ENCODE measurements at places on chromosomes 3 and 15. TPM values are rescaled to one million over a fixed set of nuclear protein-coding genes. Genes with fewer than 3 reads are reported as not detected.

DNA sequence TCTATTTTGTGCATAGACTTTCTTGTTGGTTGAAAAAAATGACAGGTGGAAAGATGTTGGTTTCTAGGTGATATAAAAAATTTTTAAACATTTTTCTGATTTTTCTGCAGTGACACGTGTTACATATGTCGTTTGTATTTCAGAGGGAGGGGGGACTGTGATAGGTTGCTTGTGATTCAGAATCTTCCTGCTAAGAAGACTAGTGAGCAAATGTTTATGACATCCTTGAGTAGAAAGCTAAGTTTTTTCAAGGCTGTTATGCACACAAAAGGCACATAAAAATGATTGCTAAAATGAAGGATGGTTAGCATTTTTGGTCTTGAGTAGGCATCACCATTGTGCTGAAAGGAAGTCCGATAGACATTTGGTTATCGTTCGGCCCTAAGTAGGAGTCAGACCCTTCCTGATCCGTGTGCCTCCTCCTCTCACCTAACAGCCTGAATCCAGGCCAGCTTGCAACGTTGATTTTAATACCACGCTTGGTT, 1.5 kb downstream of the ZNF639 start:
- DNase-seq: peak; percentile 44

ROBO2 gene
- 0.55 TPM for total RNA-seq

GRCh38 chr3:105811518-105812193, 57.2 kb downstream of the CBLB start:
- no peak for DNase-seq

DNAJC13 gene
- 12.8 TPM for total RNA-seq

DNA sequence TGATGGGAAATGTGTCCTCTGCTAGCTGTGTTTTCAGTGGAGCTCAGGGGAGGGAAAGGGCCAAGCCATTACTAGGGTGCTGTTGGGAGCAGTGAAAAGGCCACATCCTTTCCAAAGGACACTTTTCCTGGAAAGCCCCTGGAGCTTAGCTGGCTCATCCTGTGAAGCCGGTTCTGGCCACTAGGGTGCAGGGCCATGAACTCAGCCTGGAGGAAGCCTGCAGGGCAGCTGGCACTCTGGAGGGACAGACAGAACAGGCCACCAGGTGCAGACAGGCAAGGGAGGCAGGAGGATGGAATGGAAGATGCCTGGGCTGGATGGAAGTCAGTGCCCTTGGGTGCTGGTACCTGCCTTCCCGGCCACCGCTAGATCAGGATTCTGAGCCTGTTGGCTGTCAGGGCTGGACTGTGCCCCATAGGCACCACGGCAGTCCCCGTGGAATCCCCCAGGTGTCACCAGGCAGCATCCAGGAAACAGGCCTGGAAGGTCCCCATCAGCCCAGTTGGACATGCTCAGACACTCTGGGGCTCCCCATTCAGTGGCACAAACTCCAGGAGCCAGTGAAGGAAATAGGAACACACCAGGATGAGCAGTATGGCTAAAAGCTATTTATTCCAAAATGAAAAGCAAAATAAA, 76.2 kb upstream of the C2CD4B start:
- DNase-seq: peak; percentile 61

- DNase-seq: no peak
Observed at GRCh38 chr15:99121207-99121606, 16.3 kb downstream of the SYNM start.

DNA sequence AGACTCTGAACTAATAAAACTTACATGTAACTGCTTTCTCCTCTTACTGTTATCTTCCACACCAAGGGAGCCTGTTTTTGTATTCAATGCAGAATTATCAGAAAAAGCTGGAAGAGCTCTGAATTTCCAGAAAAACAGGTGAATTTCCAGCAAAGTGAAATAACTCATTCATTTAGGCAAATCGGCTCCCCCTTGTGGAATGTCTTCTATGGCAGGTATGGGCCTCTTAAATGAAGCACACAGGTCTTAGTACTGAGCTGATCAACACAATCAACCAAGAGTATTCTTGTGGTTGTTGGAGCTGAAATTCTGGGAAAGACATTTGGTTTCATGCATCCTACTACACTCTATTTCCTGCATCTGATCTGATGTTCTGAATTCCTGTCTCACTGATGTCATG, 31.0 kb upstream of the PTPRG start:
- peak; percentile 22 for DNase-seq

DNA sequence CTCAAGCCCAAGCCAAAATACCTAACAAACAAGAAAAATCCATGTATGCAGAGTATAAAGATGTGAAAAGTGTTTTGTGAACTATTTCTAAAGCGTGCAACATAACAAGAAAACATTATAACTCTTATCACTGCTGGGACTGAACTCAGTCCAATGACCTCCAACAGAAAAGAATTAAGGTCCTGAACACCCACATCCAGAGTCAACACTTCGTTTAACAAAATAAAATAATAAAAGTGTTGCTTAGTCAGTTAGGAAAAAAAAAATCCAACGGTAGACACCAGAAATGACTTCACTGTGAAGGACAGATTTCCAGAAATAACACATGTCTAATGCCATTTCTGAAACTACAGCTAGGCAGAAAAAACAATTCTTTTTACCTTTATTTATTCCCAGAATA, 28.0 kb downstream of the MB21D2 start:
- DNase-seq: no peak

NME9 gene
- 0.21 TPM for total RNA-seq

ATG7 gene
- total RNA-seq: 11.4 TPM

DNA sequence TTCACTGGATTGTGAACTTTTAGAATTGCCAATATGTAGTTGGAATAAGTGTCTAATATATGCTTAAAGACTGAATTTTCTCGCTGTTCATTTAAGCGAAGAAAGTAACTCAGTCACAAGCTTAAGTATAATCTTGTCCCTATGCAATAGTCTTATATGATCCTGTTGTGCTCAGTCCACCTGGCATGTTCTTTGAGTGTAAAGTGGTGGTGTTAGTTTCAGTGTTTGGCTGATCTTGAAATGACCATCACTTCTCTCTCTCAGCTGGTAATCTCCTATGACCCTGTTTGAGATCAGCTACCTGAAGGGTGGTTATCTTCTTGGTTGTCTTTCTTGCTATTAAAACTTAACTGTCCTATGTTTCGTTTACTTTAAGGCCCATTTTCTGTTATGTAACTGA, 197.5 kb downstream of the PTPRG start:
- DNase-seq: no peak

NEK4 gene
- total RNA-seq: 15.6 TPM

DNA sequence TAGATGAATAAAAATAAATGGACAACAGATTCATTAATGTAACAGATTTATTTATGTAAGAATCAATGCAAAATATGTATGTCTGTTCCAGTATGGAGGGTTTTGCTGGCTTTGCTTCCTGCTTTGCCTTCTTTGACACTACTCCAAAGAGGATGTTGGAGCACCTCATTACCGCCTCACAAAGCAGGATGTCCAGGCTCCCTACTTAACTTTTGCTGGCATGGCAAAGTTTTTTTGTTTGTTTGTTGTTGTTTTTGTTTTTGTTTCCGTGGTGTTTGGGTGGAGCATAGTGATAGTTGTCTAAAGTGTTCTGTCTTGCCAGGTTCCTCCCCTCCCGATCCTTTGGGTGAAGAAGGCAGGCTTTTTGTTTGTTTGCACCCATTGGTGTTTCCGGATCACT, 38.7 kb downstream of the DIPK2A start:
- no peak for DNase-seq

DNA sequence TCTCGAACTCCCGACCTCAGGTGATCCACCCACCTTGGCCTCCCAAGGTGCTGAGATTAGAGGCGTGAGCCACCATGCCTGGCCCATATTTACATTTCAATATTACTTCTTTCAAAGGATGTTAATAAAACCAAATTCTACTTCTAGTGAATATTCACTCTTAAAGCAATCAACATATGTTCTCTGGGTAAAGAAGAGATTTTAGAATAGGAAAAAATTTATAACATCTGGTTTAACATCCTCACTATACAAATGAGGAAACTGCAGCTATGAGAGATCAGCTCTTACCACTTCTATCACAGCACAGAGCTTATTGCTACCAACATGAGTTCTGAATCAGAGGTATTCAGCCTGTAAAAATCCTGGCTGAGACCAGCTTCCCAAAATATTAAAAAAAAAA, 48.7 kb downstream of the IL17RD start:
- no peak for DNase-seq

DNA sequence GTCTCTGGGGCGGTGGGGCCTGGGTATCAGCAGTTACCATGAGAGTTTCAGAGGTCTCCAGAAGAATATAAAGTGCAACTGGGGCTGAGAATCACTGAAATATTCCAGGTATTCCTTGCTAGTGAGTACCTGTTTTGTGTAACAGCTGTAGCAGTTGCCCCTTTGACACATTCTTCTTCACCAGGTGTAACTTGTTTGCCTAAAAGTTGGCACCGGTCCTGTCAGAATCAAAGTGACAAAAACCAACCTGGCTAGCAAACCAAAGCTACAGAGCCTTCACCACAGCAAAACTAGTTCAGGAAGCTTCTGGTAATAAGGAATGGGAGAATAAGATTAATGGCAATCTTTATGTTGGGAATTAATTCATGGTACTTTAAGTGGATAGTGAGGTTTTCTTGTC, 296.0 kb downstream of the NAALADL2 start:
- DNase-seq: no peak

GRCh38 chr3:76930712-76931111, 109.2 kb upstream of the ROBO2 start:
- DNase-seq: no peak

RAB8B gene
- total RNA-seq: 3.4 TPM

GRCh38 chr15:46622851-46623250, 988.0 kb downstream of the SQOR start:
- DNase-seq: no peak

All from HT-29 (cell line).